Small intestine (tissue), 16 donors: ENCODE measurements at places on chromosomes 6 and 20.

GRCh38 chr20:36246401-36246800, 10.1 kb downstream of the AAR2 start:
- no peak for DNase-seq

- peak; percentile 59 for DNase-seq
Observed at GRCh38 chr20:59295531-59295930, 4.9 kb upstream of the EDN3 start.

DNA sequence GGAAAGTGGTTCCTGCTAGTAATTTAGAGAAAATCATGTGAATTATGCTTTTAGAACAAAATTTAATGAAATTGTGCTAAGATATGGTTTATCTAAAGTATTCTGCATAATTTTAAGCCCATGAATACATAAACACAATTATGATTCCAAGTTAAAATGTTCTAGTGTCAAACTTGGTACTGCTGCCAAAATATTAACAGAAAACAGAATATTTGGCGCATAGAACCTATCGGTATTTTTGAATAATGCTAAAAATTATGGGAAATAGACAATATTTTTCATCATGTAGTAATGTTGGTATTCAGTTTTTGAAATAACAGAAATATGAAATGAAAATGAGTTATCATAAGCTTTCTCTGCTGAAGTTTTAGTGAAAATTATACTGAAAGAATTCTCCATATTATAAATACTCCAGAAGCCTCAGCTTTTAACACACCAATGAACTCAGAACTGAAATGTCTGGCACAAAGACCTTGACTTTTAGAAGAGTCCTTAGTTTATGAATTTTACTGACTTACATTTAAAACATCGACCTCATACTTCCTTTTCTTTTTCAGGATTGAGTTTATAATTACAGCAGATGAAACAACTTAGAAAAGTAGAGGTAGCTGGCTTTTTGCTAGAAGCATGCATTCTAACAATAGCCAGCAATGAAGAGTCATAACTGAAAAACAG, 1192.3 kb upstream of the GJE1 start:
- no peak for DNase-seq

DNA sequence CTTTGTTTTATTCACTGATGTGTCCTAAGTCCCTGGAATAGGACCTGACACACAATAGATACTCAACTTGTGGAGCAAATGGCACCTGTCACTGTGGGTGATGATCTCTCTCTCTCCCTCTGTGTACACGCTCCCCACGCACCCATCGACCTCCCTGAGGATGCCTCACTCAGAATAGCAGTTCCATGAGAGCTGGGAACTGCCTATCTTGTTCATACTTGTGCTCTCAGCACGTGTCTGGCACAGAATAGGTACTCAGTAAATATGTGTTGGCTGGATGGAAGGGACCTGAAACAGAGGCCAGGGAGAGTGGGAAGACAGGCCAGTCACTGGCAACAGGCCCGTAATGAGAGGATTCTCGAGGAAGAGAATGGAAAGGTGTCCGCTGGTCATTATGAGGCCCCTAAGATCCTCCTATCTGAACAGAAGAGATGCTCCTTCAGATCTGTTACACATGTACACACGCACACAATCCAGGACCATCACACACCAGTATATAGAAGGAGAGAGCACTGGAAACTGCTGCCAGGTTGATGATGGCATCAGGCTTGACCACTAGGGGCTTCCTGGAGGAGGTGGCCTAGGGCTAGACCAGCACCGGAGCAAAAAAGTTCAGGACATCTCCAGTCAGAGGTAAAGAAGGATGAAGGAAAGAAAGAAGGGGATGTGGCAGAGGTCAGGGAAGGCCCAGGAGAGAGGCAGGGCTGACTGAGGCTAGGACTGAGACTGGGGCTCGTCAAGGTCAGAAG, 30.9 kb downstream of the VEGFA start:
- DNase-seq, result no peak

- DNase-seq, result peak; percentile 3
Observed at GRCh38 chr6:22250486-22250885, 46.4 kb downstream of the PRL start.

- DNase-seq, result no peak
Observed at GRCh38 chr20:35018590-35019371, 63.1 kb downstream of the MYH7B start.

- DNase-seq, result no peak
Observed at GRCh38 chr20:54601831-54602515, 126.6 kb downstream of the DOK5 start.

GRCh38 chr6:149217466-149217888, 100.0 kb upstream of the TAB2 start:
- DNase-seq, result no peak

GRCh38 chr6:13281686-13282085, 46.7 kb downstream of the TBC1D7 start:
- no peak for DNase-seq

- DNase-seq, result no peak
Observed at GRCh38 chr6:21800948-21801438, 207.4 kb downstream of the SOX4 start.

DNA sequence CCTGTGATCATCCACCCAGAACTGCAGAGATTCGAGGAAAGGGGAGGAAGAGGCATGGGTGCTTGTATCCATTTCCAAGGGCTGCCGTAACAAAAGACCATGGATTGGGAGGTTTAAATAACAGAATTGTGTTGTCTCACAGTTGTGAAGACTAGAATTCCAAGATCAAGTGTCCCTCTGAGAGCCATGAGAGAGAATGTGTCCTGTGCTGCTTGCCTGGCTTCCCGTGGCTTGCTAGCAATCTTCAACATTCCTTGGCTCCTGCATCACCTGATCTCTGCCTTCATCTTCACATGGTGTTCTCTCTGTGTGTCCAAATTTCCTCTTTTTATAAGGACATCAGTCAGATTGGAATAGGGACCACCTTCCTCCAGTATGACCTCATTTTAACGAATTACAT, 69.8 kb downstream of the CDC40 start:
- no peak for DNase-seq

DNA sequence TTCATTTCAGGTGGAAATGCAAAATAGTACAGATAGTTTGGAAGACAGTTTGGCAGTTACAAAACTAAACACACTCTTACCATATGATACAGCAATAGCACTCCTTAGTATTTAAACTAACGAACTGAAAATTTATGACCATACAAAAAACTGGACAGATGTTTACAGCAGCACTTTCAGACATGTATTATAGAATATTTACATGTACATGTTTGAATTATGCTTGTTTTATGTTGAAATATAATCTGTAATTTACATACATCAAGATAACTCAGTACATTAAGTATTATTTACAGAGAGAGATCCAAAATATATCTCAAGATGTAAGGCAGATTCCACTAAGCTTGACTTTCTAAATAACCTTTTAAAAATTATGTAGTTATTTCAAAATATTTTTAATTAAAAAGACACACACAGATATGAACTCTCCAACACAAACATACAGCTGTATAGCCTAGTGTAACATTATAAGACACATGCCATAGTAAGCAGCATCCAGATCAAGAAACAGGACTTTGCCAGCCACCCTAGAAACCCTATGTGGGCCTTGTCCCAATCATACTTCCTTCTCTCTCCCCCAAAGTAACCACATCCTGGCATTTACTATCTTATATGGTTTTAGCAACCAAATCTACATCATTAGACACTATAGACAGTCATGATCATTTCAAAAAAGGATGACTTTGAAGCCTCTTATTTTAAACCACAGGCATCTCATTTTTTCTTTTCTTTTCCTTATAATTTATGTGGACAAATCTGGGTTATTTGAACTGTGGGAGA, 82.2 kb downstream of the MAN1A1 start:
- DNase-seq, result peak; percentile 13

GRCh38 chr6:41840326-41840725, 52.8 kb downstream of the TOMM6 start:
- no peak for DNase-seq

DNA sequence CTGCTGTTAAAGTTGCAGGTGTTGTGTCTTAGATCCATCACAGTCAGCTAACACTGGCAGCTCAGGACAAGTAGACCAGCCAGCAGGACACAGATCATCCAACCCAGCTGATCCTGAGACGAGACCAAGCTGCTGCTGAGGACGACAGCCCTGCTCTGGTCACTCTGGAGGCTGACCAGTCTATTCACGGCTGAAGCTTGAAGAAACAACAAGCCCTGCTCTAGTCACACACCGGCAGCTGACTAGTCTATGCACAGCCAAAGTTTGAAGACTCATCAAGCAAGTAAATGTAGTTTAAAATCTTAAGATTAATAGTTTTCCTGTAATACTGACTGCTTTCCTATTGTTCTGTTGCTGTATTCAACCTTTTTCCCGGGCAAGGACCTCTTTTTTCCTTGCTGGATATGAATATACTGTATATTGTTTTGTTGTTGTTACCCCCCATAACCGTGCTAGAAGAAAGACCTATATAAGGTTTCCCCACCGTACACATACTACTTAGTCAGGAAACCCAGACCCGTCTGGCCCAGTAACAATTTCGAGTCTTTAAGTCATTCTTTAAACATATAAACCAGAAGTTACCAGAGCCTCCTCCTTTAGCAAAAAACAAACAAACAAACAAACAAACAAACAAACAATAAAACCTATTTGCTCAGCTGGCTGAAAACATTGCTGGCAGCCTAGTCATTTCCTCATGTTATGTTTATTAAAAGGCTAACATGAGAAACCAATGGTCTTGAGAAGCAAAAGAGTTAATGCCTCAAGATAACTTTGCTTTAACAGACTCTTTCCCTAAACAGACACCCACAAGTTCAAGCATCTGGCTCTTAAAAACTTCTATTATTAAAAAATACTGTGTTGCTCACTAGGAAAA, 16.7 kb upstream of the GSTA3 start:
- DNase-seq, result no peak

DNA sequence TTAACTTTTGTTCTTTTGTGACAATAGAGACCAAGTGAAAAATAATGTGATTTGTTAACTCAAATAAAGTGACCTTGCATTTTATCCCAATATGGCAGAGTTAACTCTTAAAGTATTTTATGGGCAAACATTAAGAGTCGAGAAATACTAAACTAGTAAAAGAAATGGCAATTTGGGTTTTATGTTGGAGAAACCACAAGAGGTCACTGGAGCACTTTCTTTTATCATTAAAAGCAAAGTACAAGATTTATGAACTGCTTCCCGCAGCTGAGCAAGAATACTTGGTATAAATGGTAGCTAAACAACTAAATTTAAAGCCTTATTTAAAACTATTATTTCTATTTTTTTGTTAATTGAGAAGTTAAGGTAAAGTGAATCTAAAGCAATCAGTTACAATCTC, 33.5 kb upstream of the MCM9 start:
- peak; percentile 63 for DNase-seq

DNA sequence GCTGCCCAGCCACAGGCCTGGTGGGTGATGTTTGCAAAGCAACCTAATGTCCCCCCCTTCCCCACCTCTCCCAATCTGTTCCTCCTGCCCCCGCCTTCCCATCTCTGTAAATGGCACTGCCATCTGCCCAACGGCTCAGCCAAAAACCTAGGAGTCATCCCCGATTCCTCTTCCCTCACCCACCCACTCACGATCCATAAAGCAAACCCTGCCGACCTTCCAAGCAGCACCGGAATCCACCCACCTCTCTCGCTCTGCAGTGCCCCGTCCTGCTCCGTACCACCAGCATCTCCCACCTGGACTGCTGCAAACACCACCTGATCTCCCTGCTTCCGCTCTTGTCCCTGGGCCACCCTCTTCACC, 37.6 kb downstream of the SULF2 start:
- no peak for DNase-seq

DNA sequence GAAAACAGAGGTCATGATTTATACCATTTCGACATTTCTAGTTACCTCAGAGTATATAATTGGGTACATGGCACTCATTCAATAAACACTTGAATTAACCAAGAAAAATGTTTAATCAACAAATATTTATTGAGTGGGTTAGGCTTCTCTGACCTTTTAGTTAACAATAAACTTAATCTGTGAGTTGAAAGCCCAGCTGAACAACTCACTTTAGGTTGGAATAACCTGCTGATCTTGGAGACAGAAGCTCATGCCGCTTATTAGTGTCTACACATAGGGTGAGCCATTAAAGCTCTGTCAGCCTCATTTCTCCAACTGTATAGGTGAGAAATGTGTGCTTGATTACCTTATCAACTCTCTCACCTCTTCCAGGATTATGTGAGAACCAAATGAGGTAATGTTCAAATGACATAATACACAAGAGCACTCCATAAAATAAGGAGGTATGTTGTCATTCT, 98.2 kb upstream of the DTNBP1 start:
- DNase-seq, result peak; percentile 41

- DNase-seq, result peak; percentile 45
Observed at GRCh38 chr6:167663784-167664443, 162.8 kb upstream of the AFDN start.

DNA sequence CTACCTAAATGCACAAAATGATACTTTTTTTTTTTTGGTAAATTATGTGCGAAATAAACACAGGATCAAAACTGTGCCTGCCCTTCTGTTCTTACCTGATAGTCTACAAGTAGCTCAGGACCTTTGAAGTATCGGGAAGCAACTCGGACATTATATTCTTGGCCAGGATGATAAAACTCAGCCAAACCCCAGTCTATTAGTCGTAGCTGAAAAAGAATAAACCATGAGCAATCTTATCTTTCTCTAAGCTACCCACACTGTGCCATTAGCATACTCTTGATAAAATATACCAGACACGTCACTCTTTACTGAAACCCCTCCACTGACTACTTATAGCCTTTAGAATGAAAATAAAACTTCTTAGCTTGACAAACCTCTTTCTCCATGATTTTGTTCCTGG, 29.8 kb upstream of the TBC1D20 start:
- DNase-seq, result no peak

DNA sequence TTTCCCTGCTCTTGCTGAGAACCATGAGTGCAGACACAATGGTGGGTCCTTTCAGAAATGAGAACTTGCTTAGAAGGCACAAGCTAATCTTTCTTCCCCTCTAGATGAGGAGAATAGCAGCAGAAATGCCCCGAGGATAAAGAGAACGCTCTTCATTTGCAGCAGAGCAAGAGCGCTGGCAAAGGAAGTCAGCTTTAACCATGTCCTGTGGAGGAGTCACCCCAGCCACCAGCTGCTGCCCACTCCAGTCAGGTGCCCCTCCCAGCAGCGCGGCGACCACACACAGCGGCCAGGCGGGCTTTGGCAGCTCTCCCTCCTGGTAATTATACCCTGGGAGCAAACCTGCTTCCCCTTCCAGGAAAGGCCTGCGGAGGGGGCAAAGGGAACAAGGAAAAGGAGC, 42.4 kb upstream of the EMILIN3 start:
- no peak for DNase-seq

- DNase-seq, result peak; percentile 92
Observed at GRCh38 chr6:75602246-75603105, 796 bp downstream of the SENP6 start.

GRCh38 chr6:141669141-141669540, 463.6 kb upstream of the GJE1 start:
- no peak for DNase-seq

GRCh38 chr20:49657118-49657901, 56.4 kb downstream of the B4GALT5 start:
- peak; percentile 61 for DNase-seq

GRCh38 chr20:19692100-19692499, 66.0 kb upstream of the RIN2 start:
- DNase-seq, result no peak
